ENCODE measurements at places on chromosomes 2 and 18. TPM values are rescaled to one million over a fixed set of nuclear protein-coding genes. Genes with fewer than 3 reads are reported as not detected.

- DNase-seq, result no peak
These were observed 545 bp downstream of the MPP4 start for GRCh38 chr2:201697899-201698298.

- DNase-seq, result no peak
These were observed 650.1 kb downstream of the SLC4A3 start for GRCh38 chr2:220277445-220277975.

GRCh38 chr2:12935222-12935621 lies 218.5 kb downstream of the TRIB2 start:
- DNase-seq, result no peak

- no peak for DNase-seq
These were observed 85.9 kb downstream of the HRH4 start for GRCh38 chr18:24546307-24546706.

GRCh38 chr2:238202326-238203093 lies 985 bp downstream of the ILKAP start:
- DNase-seq, result peak; percentile 46

DNA sequence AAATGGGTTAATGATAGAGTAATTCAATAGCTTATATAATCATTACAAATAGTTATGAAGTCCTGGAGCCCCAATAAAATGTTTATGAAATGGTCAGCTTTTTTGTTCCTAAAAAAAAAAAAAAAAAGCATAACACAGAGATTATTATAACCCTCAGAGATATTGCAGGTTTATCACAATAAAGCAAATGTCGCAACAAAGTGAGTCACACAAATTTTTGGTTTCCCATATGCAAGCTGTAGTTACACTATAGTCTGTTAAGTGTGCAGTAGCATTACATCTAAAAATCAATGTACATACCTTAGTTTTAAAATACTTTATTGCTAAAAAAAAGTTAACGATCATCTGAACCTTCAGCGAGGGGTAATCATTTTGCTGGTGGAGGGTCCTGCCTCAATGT lies 20.0 kb downstream of the WDFY1 start:
- no peak for DNase-seq

GRCh38 chr2:136434251-136434715 lies 316.3 kb upstream of the CXCR4 start:
- DNase-seq, result no peak

- no peak for DNase-seq
These were observed 849 bp upstream of the TMEM18 start for GRCh38 chr2:677959-678550.

- DNase-seq, result no peak
These were observed 33.7 kb downstream of the RAMP1 start for GRCh38 chr2:237892984-237893595.

GRCh38 chr18:38972571-38972970 lies 1407.0 kb upstream of the CELF4 start:
- no peak for DNase-seq

GRCh38 chr2:8402222-8402621 lies 279.6 kb upstream of the ID2 start:
- no peak for DNase-seq

DNA sequence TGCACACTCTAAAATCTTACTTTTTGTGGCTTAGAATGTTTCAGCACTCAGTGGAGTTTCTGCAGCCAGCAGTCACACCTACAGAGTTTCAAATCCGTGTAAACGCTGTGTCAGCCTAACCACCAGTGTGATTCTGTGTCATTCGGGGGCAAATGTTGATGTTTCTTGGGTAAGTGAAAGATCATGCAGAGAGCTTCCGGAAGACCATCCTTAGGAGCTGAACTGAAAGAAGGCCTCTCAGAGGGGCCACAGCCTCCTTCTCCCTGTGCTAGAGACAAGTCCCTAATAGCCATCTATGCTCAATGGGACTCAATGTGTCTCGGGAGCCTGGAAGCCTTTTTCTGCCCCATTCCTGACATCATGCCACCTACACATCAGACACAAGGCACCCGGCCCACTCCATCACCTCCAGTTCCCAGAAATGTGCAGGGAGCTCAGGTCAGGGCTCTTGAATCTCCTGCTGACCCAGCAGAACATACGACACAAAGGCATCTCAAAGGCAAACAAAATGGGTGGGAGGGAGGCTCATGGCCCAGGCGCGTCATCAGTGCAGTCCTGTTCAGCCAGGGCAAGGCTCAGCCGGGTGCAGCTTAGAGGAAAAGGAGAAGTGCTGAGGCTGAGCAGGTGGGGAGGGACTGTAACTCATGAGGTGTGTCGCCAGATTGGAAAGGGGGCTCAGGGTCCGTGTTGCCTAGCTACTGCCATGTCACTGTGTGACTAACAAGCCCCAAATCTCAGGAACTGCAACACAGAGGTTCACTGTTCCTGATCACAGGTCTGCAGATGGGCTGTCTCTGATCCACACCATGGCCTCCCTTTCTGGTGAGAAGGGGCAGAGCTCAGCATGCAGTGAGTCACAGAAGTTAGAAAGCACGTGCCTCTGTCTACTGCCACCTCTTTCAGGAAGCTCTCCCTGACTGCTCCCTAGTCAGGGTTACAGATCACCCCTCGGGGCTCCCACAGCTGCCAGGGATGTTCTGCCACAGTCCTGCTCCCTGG lies 82.0 kb downstream of the SMAD7 start:
- DNase-seq, result peak; percentile 81

DNA sequence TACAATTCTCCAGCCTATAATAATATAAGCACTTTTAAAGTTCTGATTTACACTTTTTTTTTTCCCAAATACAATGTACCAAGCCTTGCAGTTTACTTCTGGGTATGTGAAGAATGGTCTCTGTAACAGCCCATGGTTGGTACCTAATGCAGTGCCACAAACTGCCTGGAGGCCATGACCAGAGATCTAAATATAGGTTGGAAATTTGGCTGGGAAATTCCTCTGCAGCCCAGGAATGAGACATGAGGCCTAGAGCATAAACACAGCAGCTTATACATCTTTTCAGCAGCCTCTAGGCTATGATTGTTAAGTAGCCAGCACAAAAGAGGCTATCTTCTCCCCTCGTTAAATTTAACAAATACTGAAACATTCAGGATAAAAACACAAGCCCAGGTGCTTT lies 432.0 kb upstream of the FAM98A start:
- DNase-seq, result no peak

DNA sequence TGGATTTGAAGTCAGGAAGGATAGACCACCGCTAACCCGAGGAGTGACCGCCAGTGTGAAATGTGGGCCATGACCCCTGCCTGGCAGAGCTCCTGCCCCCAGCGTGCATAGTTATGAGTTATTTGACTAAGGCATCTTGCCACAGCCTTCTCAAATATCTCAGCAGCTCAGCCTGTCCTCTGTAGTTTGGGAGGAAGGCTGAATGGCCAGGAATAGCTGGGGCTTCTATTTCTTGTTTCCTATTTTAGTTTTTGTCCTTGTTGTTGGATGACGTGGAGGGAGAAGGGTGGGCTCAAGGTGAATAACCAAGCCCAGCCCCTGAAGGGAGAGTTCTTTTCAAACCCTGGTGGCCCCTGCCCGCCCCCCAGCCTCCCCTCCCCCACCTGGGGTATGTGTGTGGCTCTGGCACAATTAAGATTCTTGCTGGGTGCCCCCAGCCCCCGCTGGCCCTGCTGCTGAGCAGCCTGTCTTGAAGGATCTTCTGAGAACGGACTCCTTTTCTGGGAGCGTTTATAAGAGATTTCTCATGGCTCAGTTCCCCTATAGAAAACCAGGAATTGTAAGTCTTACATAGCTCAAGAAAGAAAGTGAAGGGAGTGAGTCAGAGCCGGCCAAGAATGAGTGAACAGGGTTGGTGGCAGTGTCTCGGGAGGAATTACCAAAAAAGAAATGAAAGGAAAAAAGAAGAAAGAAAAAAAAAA lies 157.4 kb downstream of the GLI2 start:
- DNase-seq, result no peak

The MAP3K19 gene
- total RNA-seq, result not detected

DNA sequence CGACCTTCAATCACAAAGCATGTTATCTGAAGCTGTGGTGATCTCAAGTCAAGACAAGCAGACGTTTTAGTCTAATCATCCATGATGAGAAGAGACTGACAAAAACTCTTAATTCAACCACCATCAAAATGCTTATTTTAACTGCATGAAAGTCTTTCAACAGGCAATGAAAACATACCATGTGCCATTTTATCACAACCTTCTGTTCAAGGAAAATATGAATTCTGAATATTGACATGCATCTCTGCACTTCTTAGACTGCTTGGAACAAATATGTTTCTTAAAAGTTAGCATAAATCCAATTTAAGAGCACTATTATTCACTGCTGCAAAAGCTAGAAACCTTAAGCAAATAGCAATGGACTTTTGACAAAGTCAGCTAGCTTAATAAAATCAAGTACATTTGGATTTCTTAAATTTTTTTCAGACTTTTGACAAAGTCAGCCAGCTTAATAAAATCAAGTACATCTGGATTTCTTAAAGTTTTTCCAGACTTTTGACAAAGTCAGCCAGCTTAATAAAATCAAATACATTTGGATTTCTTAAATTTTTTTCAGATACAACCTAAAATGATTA lies 70.9 kb downstream of the OLA1 start:
- no peak for DNase-seq

The GRHL1 gene
- total RNA-seq, result 0.20 TPM

The SLC23A3 gene
- total RNA-seq, result 1.1 TPM

The ANKRD53 gene
- total RNA-seq, result not detected

GRCh38 chr2:207513551-207514257 lies 16.1 kb upstream of the CREB1 start:
- DNase-seq, result no peak

DNA sequence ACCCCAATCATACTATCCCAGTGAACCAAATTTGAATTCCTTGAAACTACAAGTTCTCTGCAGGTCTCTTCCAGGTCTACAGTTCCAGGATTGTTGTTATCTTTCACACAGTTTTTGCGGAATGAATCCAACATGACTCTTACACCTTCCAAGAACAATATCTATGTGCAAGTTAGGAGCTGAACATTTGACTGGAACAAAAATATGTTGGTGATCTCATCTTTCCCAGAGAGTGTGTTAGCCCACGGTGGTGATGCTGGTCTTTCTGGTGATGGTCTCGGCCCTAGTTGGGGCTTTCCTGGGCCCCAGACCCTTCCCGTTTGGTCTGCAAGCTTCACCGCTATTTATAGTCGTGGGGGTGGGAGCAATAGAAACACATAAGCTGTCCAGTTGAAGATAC lies 173.7 kb downstream of the TPGS2 start:
- no peak for DNase-seq

- DNase-seq, result no peak
These were observed 247.7 kb upstream of the RBMS1 start for GRCh38 chr2:160741271-160741670.

GRCh38 chr18:58216071-58216481 lies 172.1 kb downstream of the NEDD4L start:
- DNase-seq, result no peak

DNA sequence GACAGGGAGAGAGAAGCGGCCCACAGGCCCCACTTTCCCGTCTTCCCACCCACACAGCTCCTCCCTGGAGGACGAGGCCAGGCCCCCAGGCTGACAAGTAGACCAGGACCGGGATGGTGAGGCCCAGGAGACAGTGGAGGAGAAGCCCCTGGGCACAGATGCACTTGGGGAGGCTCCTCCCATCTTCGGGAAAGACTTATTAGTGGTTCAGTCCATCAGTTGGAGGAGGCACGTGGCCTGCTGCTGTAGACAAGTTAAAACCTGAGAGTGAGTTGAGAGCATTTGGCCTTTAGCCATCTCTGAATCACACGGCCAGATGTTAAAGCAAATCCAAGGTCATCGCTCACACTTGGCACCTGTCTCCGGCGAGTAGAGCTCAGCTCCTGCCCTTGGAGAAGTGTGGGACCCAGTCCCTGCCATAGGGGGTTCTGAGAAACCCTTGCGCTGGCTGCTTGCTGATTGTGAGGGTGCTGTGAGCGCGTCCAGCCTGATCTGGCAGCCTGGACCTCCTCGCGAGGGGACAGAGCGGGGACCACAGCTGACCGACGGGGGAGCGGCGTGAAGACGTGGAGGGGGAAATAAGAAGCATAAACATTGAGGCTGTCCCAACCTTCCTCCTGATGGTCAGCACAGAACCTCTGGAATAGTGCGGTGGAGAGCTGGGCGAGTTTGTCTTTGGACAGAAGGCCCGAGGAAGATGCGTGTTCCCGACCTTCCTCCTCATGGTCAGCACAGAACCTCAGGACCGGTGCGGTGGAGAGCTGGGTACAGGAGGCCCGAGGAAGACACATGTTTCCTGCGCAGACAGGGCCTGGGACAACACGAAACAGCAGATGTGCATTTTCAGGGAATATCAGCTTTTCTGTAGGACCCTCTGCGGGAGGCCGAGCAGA lies 24.7 kb upstream of the ALLC start:
- no peak for DNase-seq

- DNase-seq, result no peak
These were observed 64.0 kb downstream of the PMS1 start for GRCh38 chr2:189848276-189848675.

The TLX2 gene
- not detected for total RNA-seq

DNA sequence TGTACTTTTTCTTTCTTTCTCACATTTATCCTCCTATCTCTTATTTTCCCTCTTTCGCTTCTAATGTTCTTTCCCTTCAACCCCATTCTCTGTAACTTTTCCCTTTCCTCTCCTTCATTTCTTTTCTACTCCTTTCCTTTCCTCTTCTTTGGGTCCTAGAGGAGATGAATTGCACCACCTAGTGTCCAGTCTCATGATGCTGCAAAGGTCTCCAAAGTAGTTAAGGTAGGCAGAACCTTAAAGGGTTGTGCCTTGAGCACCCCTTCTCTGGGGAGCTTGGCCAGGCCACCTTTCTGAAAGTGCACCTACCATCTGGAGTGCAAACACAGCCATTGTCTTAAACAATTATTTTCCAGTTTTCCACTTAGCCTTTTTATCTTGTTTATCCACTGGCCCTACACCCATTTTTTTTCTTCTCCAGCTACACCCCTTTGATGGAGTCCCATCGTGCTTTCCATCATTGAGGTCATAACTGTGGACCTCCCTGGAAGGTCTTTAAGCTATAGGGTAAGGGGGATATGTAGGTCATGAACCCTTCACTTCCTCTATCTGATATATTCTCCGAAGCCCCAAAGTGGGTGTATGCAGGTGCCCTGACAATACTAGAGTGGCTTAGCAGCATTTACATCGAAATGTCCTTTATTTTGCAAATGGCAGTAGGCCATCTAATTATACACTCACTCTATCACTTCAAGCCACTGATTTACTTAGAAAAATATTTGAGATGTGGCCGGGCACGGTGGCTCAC lies 155.9 kb downstream of the ESCO1 start:
- DNase-seq, result peak; percentile 15

- no peak for DNase-seq
These were observed 608 bp downstream of the PHOSPHO2 start for GRCh38 chr2:169694894-169695260.

The UGT1A9 gene
- not detected for total RNA-seq

DNA sequence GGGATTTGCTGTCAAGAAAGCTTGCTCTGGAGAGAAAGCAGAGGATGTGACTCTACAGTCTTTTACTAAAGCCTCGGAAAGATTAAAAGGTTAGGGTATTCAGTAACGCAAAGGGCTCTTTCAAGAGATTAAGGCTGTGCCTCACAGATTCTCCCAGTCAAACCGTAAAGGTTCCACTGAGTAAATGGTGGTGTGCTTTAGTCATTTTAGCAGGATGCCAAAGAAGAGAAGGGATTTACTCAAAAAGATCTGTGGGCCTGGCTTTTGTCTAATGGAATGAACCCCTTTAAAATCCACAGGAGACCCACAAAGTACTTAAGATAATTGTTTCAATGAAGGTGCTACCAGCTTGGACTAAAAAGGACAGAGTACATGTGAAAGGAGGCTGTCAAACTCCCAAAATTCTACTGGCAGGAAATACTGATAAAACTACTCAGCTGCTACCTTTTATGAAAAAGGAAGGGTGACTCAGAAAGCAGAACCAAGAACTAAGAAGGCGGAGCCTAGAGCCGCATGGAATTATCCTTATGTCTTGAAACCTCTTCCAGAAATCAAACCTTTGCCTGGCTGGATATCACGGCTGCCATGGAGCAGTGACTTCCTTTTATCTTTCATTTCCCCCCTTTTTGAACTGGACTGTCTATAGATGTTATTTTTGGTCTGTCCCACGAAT lies 670.2 kb upstream of the ZEB2 start:
- DNase-seq, result no peak

Data from activated CD8-positive, alpha-beta T cell treated with anti-CD3 and anti-CD28 coated beads for 36 hours (primary cell).